ENCODE measurements at places on chromosomes 4 and X. TPM values are rescaled to one million over a fixed set of nuclear protein-coding genes. Genes with fewer than 3 reads are reported as not detected.

DDIT4L gene
- total RNA-seq: 0.26 TPM

NEUROG2 gene
- not detected for total RNA-seq

RS1 gene
- not detected for total RNA-seq

HHIP gene
- total RNA-seq: 0.16 TPM

TDO2 gene
- 9.3 TPM for total RNA-seq

ARHGAP6 gene
- total RNA-seq: 5.5 TPM

AWAT2 gene
- not detected for total RNA-seq

TMPRSS11D gene
- under 0.01 TPM for total RNA-seq

SLC34A2 gene
- total RNA-seq: not detected

PTPN13 gene
- total RNA-seq: 64.7 TPM

FAM47A gene
- total RNA-seq: not detected
